Upper lobe of left lung (tissue), 6 donors: ENCODE measurements at places on chromosomes 3 and 15.

- no peak for DNase-seq
Observed at GRCh38 chr3:119085070-119085439, 50.4 kb upstream of the IGSF11 start.

DNA sequence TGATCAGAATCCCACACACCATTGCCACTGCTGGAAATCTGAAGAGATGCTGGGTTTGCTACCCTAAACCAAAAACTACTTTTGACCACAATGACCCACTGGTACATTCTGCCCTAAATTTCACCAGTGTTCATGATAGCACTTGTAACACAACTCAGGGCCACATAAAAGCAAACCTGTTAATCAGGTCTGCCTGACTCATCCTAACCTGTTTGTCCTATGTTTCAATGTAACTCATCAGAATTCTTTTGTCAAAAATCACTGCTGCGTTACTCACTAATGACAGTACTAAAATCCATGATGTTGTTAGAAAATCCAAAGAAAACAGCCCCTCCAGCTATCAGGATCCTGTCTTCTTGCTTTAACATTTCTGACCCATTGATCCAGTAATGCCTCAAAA, 55.6 kb upstream of the XCR1 start:
- no peak for DNase-seq

DNA sequence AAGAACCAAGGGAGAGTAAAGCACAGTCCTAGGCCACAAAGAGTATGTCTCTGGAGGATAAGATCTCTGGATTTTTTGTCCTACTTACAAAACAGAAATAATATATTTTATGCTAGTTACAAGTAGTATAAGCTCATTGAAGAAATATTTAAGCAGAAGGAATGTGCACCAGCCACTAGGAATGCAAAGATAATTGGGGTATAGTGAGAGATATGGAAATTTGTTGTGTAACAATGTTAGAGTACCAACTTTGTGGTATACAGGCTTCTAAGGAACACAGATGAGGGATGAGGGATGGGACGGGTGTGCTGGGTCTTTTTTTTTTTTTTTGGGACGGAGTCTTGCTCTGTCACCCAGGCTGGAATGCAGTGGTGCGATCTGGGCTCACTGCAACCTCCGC, 26.5 kb downstream of the AKAP13 start:
- no peak for DNase-seq

DNA sequence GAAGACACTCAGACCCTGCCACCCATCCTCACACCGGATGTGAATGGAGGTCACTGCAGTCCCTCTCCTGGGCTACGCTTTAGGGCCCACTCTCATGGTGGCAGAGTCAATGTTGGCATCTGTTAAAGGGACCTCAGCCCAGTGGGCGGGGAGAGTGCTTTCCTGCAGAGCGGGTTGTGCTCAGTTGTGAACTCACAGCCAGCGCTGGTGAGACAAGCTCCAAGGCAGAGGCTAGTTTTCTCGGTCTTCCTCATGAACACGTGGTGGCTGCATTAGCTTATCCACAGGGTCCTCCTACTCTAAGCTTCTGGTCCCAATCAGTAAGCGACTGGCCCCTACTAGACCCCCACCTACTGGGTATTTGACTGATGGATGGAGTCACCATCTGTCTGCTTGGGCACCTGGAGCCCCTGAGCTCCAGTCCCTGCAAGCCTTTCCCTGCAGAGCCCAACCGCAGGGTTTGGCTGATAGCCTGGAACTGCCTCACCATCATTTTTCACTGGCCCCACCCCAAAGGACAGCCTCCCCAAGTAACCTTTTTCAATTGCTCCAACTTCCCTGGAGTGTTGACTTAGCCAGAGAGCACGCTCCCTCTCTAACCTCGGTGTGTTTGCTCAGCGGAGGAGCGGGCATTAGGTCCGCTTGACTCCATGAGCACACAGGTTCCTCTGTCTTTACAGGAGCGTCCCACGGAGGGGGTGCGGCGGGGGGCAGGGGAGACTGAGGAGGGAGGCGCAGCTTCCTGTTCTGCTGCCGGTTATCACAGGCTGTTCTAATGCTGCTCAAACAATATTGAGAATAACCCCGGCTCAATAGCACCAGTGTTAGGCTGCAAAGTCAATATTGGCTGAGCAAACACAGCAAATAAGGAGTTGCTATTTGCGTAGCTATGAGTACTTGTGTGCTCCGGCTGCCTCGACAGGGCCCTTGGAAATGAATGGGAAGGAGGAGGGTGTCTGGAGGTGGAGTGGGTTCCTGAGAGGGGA, 141.7 kb downstream of the RPLP1 start:
- peak; percentile 93 for DNase-seq

- no peak for DNase-seq
Observed at GRCh38 chr3:168213920-168214319, 118.2 kb upstream of the GOLIM4 start.

- DNase-seq, result no peak
Observed at GRCh38 chr15:55256281-55257011, 33.2 kb downstream of the RAB27A start.

- DNase-seq, result no peak
Observed at GRCh38 chr15:54502416-54503075, 524.3 kb downstream of the UNC13C start.
